K562 (cell line): ENCODE measurements at places on chromosomes 3 and 15.

DNA sequence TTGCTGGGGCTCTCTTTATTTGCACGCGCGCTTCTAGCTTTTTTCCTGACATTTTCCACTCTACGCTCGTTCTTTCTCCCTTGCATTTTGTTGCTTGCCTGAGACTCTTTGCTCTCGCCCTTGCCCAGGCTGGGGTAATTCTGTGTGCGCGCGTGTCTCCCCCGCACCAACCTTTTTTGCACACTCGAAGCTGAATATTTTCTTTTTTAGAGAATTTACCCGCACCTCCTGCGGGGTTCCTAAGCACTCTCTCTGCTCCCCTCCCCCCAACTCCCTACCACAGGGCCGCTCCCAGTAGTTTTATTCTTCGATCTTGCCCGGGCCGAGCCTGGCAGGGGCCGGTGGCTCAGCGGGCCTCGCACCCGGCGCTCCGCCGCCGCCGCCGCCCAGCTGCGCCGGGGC lies 732 bp downstream of the FAM43A start:
- no peaks in the 10 kb centered on the region for H3K36me3 ChIP-seq
- no peak overlapping the region for H3K4me3 ChIP-seq
- no peak for DNase-seq
- peaks cover 11% of the 10 kb centered on the region for H3K4me1 ChIP-seq
- H3K27me3 ChIP-seq: peaks cover 32% of the 10 kb centered on the region
- H3K27ac ChIP-seq: no peak overlapping the region

DNA sequence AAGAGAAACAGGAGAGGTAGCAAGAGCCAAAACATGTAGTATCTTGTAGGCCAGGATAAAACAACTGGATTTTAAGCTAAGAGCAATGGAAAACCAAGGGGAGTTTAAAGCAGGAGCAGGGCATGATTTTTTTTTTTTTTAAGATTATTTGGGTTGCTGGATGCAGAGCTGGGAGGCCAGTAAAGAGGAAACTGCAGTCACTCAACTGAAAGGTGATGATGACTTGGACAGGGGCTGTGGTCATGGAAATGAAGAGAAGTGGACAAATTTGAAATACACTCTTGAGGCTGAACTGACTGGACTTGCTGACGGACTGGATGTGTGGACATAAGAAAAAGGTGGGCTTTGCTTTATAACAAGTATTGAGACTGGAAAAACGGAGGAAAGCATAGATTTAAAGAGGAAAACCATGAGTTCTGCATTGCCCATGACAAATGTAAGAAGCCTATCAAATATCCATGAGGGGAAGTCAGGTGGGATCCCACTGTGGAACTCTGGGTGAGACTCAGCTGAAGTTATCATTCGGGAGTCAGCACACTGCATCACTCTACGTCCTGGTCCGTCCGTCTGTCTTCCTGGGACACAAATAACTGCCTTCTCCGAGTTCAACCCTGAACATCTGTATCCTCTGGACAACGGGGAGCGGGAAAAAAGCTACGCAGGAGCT lies 688 bp downstream of the XPC start:
- peaks cover 38% of the 10 kb centered on the region for H3K4me1 ChIP-seq
- peak overlapping the region; percentile 65 for H3K4me3 ChIP-seq
- no peak for DNase-seq

DNA sequence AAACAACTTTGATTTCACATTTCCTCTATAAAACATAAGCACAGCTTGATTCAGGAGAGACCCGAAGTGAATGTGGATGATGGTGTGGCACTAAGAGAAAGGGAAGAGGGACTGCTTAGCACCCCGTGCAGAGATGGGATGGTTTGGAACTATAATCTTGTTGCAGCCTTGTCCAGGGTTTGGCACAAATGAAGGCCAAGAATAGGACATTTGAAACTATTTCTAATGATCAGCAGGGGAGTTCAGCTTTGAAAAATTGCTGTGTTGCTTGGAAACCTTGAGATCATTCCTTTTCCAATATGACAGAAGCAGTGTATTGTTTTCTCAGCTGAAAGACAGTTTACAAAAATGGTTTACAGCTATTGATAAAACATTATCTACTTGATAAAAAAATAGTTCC lies 49.7 kb downstream of the ASB7 start:
- H3K4me1 ChIP-seq: no peaks in the 10 kb centered on the region
- H3K27ac ChIP-seq: no peak overlapping the region
- H3K27me3 ChIP-seq: peaks cover 17% of the 10 kb centered on the region
- no peak overlapping the region for H3K4me3 ChIP-seq

GRCh38 chr3:93973131-93974126 lies at the start of gene PROS1:
Gene PROS1 (minus strand): TSS chr3:93973896. CDS start chr3:93973749, 147 bp downstream.
- peak; percentile 60 for DNase-seq
- peak within 1 kb of the TSS; percentile 79 for H3K4me3 ChIP-seq
- H3K27ac ChIP-seq: peak within 1 kb of the TSS; percentile 92
- H3K27me3 ChIP-seq: no peaks in the 10 kb centered on the region

DNA sequence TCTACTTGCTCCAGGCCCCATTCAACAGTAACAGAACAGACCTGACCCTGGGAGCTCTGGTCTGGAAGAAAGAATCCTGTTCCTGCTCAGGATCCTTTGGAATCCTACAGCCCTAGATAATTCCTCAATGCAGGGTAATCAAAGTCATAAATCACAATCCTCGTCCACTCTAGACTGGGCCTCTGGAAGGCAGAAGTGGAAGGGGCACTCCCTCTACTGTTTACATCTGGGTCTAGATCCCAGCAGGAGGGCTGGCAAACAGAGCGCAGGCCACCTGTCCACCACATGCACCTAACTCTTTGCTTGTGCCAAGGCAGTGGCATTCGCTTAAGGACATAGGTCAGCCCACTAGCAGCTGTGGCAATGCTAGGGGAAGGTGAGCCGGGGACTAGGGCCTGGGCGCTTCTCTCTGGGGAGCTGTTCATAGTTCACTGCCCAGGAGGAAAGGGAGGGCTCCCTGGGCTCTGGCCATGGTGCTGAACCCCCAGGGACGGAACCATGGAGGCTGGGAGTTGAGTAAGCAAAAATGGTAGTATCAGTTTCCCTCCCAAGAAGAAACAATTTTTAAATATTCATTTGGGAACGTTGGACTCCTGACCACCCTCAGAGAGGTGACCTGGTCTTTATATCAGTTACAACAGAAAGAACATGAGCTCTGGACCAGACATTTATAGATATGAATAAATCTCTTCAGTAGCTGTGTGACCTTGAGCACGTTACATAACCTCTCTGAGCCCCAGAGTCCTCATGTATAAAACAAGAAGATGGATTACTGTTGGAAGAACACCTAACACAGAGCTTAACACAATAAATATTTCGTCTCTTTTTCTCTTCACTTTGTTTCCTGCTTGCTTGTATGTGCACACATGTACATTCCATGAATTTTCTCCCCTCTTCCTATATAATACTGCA lies 90.2 kb downstream of the NTRK3 start:
- DNase-seq: peak; percentile 15
- no peaks in the 10 kb centered on the region for H3K27me3 ChIP-seq
- no peak overlapping the region for H3K4me3 ChIP-seq
- no peaks in the 10 kb centered on the region for H3K36me3 ChIP-seq
- no peaks in the 10 kb centered on the region for H3K4me1 ChIP-seq

DNA sequence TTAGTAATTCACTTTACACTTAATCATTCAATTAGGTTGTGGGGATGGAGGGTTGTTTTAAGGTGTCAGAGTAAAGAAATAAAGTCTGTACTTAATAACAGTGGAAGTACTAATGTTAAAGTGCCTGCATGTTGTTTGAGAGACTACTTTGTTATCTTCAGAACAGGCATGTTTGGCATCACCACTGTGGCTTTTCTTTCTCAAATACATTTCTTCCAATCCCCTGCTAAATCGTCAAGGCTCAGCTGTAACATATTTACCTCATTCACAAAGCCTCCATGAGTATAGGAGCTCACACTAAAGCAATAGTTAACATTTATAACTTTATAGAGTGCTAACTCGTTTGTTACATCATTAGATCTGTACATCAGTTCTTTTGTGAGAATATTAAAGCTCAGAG lies 2.6 kb downstream of the TIMMDC1 start:
- peaks cover 40% of the 10 kb centered on the region for H3K36me3 ChIP-seq
- no peak for DNase-seq
- peak overlapping the region; percentile 94 for H3K27ac ChIP-seq
- no peaks in the 10 kb centered on the region; the same call in 1 of the 2 replicates for H3K4me1 ChIP-seq
- H3K4me3 ChIP-seq: peak overlapping the region; percentile 70
